ENCODE measurements at places on chromosomes 12 and 14.

GRCh38 chr14:32654106-32654505, 284.6 kb upstream of the NPAS3 start:
- no peak for DNase-seq

DNA sequence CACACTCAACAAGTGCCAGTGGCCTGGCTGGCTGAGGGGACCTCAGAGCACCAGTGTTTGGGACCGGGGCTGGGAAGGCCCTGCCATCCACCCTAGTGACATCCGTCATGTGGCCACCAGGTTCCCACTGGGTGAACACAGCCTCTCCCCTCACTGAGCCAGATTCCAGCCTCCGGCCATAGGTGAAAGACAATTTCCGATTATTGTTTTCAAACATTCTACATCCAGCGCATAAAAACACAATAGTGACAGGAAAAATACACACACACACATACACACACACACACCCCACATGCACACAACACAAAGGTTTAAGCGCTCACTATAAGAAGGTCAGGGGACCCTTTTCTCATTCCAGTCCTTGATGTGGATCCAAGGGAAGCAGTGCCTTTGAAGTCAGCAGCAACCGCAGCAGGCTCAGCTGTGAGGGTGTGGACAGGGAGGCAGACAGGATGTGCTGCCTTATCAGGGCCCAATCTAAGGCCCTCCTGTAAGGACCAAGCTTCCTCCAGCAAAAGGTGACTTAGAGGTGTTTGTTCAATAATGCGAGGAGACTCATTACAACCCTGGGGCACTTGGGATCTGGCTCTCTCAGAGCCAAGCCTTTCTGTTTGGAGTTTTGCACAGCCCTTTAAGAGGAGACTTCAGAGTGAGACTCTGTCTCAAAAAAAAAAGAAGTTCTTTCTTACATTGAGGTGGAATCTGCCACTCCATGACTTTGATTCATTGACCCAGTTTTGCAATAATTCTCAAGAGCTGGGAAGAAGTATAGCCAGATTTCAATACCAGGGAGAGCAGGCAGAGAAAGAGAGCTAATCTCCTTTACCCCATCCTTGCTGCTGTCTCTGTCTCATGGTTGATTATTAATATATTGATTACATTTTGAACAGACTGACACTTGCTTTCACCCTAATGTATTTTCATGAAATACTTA, 227.8 kb downstream of the ZFP36L1 start:
- DNase-seq = no peak

DNA sequence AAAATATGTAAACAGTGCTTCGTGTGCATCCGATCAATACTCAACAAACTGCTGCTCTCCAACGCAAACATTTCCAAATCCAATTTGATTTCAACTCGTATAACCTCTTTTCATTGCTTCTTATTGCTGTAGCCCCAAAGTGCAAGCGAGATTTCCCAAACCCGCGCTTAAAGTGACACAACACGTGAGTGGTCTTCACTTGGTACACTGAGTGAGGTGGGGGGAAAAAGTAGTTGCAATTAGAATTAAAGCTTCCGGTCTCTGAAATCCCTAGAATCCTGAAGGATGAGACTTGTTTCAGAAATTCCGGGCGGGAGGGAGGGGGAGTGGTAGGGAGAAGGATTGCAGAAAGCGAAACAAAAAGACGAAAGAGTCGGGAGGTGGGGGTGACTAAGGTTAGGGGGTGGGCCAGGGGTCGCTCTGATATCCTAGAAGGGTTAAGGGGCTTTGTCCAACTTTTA, 387.5 kb downstream of the BCAT1 start:
- peak; percentile 55 for DNase-seq

DNA sequence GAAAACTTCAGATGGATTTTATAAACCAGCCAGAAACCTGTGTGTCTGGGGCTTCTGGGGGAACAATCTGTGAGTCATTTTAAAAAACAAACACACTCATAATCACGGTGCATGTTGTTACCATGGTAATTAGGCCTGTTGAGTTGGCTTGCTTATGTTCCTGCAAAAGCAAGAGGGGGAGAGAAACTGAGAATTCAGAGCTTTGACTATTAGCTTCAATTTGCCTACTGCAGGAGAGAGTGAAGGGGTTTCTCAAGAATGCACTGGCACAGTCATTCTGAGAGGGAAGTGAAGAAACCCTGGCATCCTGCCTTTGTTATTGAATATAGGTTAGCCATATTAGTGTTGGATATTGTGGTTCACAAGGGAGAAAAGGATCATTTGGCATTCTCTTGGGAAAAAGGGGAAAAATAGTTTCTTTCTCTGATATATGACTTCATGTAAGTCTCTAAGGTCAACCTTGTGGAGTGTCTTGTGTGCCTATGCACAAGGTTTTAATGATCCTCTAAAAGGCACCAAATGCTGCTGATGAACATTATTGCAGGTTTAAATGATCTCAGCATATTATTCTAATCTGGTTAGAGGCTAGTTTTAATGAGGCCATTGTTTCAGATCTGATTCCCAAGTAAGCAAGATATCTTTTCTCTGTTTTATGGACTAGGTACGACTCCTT, 12.9 kb downstream of the GNG2 start:
- peak; percentile 68 for DNase-seq

All from urothelium cell line (cell line).